ENCODE measurements at places on chromosomes 11 and 22.

GRCh38 chr11:9530020-9530621 is 43.3 kb upstream of the WEE1 start:
- no peak for DNase-seq

GRCh38 chr11:102589047-102589459 is 36.1 kb downstream of the MMP20 start:
- DNase-seq = no peak

DNA sequence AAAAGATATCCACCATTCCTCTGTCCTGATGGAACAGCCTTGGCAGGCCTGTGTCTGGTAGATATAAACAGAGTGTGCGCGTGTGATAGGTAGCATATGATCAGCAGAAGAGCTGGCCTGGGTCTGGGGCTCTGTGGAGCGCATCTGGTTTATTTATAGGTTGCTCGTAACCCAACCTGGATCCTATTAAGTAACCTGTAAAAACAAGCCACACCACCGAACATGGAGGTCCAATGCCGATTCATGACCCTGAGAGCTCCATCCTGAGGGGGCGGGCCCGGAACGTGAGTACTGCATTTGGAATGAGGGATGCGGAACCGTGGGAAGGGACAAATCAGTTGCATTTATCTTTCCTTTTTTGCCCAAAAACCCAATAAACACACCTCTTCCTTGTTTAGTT is 31.9 kb upstream of the APOL5 start:
- DNase-seq = no peak

DNA sequence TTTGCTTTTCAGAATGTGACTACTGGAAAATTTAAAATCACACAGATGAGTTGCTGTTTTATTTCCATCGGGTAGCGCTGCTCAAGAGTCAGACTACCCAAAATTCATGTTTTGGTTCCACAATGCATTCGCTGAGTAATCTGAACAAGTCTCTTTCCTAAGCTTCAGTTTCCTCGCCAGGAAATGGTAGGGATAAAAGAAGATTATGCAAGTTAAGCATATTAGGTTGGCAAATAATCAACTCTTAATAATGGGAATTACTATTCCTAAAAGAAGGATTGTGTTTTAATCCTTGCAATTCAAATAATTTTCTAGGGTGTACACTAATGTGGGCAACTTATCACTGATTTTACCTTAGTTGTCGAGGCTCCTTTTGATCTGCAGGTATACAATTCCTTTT is 326.5 kb downstream of the LARGE1 start:
- no peak for DNase-seq

DNA sequence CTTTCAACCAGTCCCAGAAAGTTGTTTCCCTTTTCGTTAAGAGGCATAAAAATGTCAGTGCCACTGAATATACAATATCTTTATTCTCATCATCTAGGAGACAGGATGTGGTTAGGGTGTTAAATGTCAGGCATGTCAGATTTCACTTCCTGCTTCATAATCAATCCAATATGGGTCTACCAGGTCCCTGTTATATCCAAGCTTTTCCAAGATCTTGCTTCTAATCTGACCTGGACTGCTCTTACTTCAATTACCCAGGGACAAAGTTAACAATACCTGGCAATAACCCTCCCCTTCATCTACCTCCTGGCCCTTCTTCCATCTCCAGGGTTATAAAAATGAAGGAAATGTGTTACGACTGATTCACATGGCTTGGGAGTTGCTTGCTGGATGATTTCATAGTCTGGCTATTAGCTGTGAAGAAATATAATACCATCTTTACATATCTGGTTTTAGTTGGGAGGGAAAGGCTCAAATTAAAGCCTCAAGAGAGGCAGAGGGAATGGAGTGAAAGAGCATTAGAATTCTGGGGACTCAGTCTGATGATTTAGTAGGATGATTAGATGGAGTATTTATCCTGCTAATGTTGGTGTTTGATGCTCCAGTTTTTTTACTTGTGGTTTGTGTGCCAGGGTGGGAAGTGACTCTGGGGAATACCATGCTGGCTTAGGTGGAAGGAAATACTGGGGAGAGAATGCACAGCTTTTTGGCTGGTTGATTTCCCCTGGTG is 534.3 kb downstream of the ETS1 start:
- DNase-seq = no peak

DNA sequence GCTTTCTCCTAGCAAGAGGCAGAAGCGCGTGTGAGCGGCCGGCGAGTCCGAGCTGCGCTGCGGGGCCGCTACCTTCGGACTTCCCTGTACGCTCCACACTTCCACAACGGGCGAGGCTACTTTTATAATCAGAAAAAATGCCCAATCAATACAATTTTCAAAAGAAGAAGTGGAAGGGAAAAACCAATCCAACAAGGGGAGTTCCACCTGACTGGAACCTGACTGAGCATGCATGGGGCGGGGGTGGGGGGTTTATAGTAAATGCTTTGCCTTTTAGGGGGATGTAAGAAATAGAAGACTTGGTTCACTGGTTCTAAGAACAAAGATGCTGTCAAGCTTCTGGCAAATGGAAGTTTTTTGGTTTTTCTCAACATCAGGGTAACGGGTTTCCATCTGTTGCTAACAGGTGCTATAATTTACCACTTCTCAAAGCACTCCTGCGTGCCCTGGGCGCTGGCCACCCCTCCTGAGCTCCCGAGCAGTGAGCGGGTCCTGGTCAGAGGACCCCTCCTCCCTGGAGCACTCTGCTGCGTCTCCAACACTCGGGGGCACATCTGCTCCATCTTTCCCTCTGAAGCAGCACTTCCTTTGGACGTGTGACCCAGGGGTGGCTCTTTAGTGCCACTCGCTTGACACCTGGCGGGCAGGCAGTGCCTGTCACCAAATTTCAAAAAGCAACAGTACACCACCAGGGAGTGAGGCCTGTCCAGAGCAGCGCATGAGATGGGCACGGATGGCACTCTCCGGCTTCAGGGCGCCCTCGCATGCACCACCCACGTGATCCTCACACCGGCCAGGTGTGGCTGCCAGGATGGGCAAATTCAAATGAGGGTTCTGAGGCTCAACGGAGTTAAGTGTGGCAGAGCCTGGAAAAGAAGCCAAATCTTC is 21.6 kb upstream of the BID start:
- no peak for DNase-seq

GRCh38 chr11:62148271-62148980 is 24.6 kb downstream of the INCENP start:
- DNase-seq = no peak

GRCh38 chr11:126313826-126314225 is 10.0 kb downstream of the DCPS start:
- no peak for DNase-seq

DNA sequence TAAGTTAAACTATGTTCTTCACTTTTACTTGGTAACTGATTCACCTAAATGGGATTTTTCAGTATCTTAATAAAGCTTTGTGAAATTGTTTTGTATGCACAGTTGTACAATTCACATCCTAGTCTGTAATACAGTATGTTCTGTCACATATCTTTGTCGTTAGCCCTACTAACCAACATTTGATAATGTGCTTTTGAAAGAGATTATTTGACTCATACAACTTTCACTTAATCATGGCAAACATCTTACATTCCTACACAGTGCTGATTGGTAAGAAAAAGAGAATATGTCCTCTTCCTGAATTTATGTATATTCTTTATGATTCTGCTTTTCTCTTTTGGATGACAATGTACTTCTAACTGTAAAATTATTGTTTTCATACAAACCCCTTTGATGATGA is 234.5 kb downstream of the METTL15 start:
- DNase-seq = no peak

DNA sequence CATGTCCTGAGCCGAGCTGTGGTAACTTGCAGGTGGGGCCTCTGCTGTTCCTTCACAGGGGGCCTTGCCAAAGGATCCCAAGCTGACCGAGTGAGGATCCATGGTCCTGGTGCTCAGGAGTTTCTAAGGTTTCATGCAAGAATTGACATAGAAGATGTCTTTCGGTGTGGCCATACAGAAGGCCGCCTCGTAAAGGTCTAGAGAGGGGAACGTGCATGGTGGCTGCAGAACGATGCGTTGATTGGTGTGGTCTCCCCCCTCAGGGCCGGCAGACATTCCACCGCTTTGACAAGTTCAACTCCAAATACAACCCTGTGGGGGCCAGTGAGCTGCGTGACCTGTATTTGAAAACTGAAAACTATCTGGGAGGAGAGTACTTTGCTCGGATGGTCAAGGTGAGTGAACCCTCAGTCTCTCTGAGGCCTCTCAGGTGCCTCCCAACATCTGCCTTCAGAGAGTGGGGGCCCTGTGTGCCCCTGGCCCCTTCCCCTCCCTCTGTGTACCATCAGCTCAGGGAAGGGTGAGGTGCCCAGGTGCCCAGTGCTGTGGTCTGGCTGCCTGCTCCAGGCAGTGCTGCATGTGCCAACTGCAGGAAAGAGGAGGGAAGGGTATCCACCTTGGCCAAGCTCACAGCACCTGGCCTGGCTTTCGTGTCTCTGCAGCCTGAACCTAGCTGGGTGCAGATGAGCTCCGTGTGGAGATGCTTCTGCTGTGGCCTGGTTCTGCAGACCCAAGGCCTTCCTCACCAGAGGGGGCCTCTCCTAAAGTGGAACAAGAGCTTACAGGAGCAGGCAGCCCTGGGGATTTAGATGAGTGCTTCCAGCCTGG is 39.8 kb downstream of the AMPD3 start:
- DNase-seq = no peak

GRCh38 chr11:12683874-12684273 is 9.7 kb downstream of the TEAD1 start:
- DNase-seq = no peak

DNA sequence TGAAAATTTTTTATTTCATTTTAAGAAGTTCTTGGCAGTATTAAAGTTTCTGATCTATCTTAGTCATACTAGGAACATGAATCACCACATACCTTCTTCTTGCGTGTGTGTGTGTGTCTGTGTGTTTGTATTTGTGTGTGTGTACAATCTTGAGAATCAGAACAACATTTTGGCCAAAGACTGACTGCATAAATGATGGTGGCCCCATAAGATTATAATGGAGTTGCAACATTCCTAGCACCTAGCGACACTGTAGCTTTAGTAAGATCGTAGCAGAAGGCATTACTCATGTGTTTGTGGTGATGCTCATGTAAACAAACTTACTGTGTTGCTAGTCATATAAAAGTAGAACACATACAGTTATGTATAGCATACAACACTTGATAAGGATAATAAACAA is 205.4 kb downstream of the FAM76B start:
- no peak for DNase-seq

GRCh38 chr11:71240061-71240690 is 12.2 kb downstream of the SHANK2 start:
- no peak for DNase-seq

- no peak for DNase-seq
Observed at GRCh38 chr11:129458756-129459535, 83.3 kb downstream of the BARX2 start.

DNA sequence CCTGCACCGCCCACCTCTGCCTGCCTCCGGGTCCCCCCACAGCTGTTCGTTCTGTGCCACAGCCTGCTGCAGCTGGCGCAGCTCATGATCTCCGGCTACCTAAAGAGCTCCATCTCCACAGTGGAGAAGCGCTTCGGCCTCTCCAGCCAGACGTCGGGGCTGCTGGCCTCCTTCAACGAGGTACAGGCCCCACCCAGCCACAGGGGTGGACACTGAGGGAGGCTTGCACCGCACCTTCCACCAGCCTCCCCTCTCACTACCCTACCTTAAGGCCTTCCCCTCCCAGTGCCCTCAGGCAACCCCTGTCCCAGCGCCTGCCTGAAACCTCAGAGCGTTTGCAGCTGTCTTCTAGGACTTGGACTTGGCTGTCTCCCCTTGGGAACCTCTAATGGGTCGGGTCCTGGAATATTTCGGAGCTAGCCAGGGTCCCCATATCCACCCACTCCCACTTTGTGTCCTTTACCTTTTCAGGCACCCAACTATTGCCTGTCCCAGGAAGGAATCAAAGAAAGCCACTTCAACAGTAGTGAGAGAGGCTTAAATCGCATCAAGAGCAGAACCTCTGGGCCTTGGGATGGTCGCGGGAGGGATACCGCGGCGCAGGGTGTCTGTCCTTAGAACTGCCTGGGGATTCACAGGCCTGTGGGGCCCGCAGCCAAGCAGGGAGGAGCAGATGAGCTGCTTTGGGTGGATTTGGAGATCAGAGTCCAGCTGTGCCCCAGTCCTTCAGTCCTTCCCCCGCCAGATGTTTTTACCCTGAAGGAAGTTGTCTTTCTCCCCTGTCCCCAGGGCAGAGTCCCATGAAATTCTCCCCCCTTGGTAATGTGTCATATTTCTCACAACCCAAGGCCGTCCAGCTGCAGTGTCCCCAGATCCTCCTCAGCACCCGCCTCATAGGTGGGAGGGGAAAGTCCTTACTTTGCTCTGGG is 13.3 kb downstream of the SLCO2B1 start:
- DNase-seq = no peak

DNA sequence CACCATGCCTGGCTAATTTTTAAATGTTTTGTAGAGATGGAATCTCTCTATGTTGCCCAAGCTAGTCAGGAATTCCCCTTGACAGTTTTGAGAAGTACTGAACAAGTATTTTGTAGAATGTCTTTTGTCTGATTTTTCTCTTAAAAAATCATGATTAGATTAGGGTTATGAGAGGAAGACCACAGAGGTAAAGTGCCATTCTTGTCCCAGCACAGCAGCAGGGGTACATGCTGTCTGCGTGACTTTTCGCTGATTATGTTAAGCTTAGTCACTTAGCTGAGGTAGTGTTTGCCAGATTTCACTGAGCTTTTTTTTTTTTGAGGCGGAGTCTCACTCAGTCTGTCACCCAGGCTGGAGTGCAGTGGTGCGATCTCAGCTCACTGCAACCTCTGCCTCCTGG is 13.6 kb upstream of the NUP160 start:
- DNase-seq = no peak

DNA sequence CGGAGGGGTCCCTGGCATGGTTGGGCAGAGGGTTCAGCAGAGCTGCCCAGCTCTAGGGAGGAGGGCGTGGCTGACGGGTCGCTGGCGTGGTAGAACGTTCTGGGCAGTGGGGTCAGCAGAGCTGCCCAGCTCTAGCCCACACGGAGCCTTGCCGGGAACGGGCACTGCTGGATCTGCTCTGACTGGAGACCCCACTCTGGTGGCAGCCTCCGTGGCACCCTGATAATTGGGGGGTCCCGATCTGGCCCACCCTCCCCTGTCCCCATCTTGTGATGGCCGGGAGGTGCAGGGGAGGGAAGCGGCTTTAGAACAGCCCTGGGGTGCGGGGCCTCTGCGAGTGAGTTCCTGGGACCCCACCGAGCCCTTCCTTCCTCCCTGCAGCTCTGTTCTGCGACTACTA is 21.9 kb downstream of the MUC5AC start:
- no peak for DNase-seq

DNA sequence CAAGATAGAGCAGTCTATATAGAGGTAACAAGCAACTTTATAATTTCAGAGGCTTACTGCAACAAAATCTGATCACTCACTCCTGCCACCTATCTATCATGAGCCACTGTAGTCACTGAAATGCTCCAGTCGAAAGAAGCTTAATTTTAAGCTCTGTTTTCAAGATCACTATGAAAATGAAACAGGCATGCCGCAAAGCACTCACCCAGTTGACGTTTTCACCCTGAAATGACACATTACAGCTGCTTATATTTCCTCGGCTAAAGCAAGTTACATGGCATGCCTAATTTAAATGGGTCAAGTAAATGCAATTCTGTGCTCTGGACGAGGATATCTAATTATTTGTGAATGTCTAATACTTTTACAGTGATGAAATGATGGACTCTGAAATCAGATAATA is 616.3 kb downstream of the FAM181B start:
- DNase-seq = no peak

- DNase-seq = no peak
Observed at GRCh38 chr22:33380789-33381530, 322.8 kb upstream of the SYN3 start.

- DNase-seq = no peak
Observed at GRCh38 chr11:64926689-64927088, 2.2 kb downstream of the PPP2R5B start.

GRCh38 chr11:69615545-69616278 is 25.2 kb upstream of the CCND1 start:
- no peak for DNase-seq

- no peak for DNase-seq
Observed at GRCh38 chr11:94895451-94895850, 77.9 kb downstream of the CWC15 start.

All from activated CD4-positive, alpha-beta T cell treated with anti-CD3 and anti-CD28 coated beads, Interleukin-2, amount 50 U/mL, for 1 hour (primary cell).